Activated T-cell treated with anti-CD3 and anti-CD28 coated beads for 1 hour (primary cell): ENCODE measurements at places on chromosomes 2 and 18.

GRCh38 chr2:86017901-86018896, 87.5 kb downstream of the POLR1A start:
- DNase-seq, result no peak

- DNase-seq, result peak; percentile 16
These were observed at the start of gene GALNT3 for GRCh38 chr2:165793779-165794535. Gene GALNT3, minus strand, starts transcription at chr2:165794247. Its CDS starts 23,547 bp downstream, at chr2:165770700.

DNA sequence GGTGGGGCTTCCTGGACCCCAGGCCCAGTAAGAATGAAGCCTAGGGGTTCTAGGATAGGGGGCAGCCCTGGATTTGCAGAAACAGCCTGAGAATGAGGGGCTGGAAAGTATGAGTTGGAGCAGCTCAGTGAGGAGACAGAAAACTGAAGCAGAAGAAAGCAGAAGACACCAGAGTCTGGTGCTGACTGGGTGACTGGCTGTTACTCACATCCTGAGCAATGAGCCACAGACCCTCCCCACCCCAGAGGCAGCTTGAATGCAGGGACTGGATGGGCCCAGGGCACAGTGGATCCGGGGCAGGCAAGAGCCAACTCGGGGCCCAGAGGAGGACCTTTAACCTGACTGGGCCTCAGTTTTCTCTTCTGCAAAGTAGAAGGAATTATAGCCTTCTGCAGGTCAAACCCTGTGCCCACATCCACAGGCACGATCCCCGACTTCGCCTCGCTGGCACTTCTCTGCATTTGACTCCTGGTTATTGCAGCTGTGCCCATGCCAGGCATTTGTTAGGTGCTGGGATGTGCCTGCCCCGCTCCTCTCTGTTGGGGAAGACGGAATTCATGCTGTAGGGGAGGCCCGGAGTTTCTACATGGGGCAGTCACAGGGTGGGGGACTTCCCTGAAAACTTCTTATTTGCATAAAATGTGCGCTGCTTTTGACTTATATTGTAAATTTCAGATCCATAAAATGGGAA, 8.5 kb downstream of the STEAP3 start:
- no peak for DNase-seq

DNA sequence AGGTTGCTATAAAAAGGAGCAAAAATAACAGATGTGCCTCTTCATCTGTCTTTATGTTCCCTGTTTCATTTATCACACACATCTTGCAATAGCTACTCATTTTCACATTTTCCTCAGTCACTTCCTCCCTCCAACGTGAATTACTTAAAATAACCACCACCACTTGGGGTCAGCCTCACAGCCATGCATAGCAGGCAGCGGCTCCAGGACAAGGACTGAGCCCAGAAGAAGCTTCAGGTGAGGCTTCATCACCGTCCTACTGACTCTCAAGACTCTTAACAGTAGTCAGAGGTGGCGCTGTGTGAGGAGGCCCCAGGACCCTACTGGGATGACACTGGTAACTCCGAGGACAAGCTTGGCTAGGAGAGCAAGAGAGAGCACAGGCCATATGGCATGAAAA, 15.5 kb upstream of the ST8SIA5 start:
- DNase-seq, result no peak

GRCh38 chr2:71064754-71065621, 3.5 kb upstream of the NAGK start:
- no peak for DNase-seq
